Neural crest cell (in vitro differentiated cells): ENCODE measurements at places on chromosomes 3 and 15.
A peak's percentile ranks its signal among the peaks of the same experiment; 100 is the strongest.

- no peaks in the 10 kb centered on the region for H3K27me3 ChIP-seq
- H3K4me1 ChIP-seq: no peaks in the 10 kb centered on the region
- H3K27ac ChIP-seq: no peak overlapping the region
- DNase-seq: no peak
Observed at GRCh38 chr3:1421577-1421976, 328.8 kb downstream of the CNTN6 start.

GRCh38 chr15:45657764-45658545 is 23.1 kb downstream of the SQOR start:
- no peak overlapping the region for H3K4me3 ChIP-seq
- no peak overlapping the region for H3K27ac ChIP-seq
- no peaks in the 10 kb centered on the region for H3K36me3 ChIP-seq
- DNase-seq: no peak
- H3K4me1 ChIP-seq: peaks cover 25% of the 10 kb centered on the region

GRCh38 chr3:9649791-9650521 is 651 bp downstream of the MTMR14 start:
- no peaks in the 10 kb centered on the region for H3K36me3 ChIP-seq
- no peaks in the 10 kb centered on the region for H3K27me3 ChIP-seq

- H3K4me3 ChIP-seq: peak overlapping the region; percentile 6
- peaks cover 73% of the 10 kb centered on the region for H3K4me1 ChIP-seq
- H3K27me3 ChIP-seq: no peaks in the 10 kb centered on the region
- H3K27ac ChIP-seq: no peak overlapping the region
- no peak for DNase-seq
Observed at GRCh38 chr3:11632564-11632963, 11.2 kb downstream of the VGLL4 start.

GRCh38 chr15:62394079-62394478 is 229.0 kb upstream of the C2CD4B start:
- DNase-seq: no peak
- H3K4me3 ChIP-seq: no peak overlapping the region
- H3K27ac ChIP-seq: no peak overlapping the region

DNA sequence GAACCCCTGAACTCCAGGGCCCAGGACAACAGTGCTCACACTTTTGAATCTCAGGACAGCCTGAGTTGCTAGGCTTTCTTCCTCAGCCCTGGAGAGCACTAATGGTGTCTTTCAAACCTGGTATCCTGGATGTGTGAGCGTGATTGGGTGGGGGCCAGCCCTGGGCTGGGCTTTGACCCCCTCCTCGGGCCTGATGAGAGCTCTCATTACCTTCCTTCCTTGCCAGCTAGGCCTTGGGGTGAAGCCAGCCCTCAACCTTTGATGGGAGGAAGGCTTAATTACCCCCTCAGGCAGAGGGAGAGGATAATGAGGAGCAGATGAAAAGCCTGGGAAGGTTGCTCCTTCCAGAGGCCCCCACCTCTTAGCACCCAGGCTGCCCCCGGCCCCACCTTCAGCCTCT is 31.1 kb upstream of the INSYN1 start:
- H3K36me3 ChIP-seq: no peaks in the 10 kb centered on the region
- no peak overlapping the region for H3K27ac ChIP-seq
- no peak overlapping the region for H3K4me3 ChIP-seq
- DNase-seq: no peak
- H3K27me3 ChIP-seq: no peaks in the 10 kb centered on the region
